ENCODE measurements at places on chromosomes 12 and 14. TPM values are rescaled to one million over a fixed set of nuclear protein-coding genes. Genes with fewer than 3 reads are reported as not detected.
A peak's percentile ranks its signal among the peaks of the same experiment; 100 is the strongest.

- DNase-seq = no peak
These were observed 157.6 kb downstream of the SUDS3 start for GRCh38 chr12:118534003-118534402.

DNA sequence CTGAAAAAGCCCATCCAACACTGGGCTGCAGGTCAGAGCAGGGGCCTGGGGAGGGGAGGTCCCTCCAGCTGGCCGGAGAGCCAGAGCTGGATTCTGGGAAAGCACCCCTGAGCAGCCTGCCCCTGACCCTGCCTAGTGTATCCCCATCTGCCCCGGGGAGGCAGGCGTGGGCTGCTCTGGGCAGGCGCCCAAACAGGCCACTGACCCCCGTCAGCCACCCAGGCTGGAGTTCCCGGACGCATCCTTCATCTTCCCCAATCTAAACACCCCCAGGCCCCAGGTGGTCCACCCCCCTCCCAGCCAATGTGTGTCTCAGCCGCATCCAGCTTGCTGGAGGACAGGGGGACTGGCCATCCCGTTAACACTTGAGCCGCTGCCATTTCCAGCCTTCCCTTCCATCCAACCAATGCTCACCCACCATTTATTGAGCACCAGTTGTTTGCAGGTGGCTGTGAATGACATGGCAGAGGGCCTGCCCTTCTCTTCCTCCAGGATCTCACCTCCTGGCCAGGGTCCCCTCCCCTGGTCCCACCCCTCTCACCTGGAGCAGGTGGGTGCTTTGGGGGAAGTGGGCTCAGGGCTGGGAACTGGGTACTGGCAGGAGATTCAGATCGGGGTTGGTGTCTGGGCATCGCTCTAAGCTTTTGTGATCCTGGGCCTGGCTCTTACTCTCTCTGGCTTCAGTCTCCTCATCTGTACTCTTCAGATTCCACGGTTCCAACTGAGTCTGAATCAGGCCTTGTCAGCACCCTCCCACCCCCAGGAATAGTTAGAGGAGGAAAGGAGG, 743 bp upstream of the DTX1 start:
- no peak for DNase-seq

- no peak for DNase-seq
These were observed 1373.7 kb downstream of the LRFN5 start for GRCh38 chr14:42980419-42980818.

DNA sequence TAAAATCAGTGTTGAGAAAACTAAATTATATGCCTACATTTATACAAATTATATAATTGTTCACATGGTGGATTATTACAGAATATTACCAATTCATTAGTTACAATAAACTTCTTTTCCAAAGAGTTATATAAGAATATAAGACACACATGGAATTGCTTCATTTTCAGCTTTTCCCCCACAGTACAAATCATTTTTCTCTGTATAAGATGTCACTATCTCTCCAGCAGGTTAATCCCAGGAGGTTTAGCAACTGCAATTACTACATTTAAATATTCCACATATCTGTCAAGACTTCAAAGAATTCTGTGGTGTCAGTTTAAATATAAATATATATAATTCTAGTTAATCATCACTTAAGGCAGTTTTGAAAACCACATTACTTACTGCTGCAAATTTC, 59.6 kb upstream of the G2E3 start:
- no peak for DNase-seq

DNA sequence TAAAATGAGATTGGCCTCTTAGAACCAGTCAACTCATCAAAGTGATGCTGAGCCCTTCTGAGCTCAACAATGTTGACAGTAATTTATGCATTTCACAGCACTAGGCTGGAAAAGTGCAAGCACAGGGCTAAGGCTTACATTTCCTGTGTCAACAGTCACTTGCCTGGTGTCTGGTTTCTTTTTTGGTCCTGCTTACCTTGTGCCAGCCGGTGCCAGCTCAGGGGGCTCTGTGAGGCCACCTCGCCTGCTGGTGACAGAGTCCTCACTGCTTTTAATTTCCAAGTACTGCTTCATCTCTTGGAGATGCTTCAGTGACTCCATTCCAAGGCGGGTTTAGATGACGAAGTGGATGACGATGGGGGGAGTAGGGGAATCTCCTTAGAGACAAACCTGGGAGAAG, 53.1 kb upstream of the KCNA1 start:
- no peak for DNase-seq

DNA sequence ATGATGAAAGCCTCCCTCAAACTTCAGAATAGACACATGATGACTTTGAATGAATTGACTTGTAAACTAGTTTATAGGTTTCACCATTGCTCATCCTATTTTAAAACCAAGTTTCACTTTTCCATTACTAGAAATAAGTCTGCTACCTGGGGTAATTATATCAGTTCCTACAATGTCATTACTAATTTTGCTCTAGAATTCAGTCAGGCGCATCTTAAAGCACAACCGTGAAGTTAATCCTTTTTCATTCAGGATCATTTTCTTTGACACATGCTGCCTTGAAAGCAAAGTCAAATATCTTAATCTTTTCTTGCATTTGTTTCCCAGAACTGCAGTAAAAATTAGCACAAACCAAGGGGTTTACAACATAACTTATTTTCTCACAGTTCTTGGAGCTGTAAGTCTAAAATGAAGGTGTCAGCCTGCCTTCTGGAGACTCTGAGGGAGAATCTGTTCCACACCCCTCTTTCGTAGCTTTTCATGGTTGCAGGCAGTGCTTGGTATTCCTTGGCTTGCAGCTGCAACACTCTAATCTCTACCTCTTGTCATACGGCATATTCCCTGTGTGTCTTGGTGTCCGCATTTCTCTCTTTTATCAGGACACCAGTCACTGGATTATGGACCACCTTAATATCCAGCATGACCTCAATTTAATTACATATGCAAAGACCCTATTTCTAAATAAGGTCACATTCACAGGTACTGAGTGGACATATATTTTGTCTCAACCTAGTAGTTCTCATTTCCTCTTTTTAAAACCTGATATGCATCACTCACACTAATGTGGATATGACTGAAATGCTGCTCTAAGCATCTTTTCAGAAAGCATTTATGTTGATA, 114.3 kb upstream of the PDZRN4 start:
- no peak for DNase-seq

DNA sequence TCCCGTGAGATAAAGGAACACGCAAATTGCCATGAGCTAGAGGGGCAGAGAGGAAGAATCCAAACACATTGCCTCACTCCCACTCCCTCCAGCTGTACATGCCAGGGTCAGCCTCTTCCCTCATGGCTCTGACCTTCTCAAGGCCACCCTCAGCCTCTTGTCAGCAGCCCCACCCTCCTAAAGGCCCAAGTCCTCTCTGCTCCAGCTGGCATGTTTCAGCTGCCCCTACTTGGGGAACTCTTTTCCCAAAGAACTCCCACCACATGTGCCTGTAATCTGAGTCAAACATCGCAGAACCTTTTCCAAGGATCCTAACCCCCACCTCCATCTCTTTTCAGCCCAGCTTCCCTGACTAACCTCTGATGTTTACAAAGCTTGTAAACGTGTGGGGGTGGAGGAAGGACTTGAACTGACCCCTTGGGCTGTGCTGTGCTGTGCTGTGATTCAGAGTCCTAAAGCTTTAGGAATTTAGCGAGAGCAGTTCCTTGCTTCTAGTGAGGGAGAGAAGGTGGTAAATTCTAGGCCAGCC, 7.3 kb upstream of the CACNB3 start:
- no peak for DNase-seq

DNA sequence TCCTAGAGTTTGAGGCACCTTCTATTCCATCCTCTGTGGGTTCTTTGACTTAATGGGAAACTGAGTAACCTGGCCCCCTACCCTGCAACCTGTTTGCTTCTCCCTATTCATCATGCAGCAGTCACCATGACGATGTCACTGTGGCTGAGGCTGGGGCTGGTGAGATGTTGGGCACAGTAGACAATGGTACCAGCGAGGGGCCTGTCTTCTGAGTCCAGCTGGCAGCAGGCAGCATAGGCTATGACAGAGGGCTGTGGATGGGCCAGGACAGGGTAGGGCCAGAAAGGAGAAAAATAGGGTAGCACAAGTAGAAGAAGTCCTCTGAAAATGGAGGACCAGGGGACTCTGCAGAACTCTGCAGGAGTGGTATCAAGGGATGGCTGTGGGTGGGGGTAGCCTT, 2.0 kb downstream of the CIROP start:
- DNase-seq = no peak

- DNase-seq = peak; percentile 29
These were observed 62.0 kb downstream of the PLEKHG7 start for GRCh38 chr12:92764831-92765230.

C1RL gene
- total RNA-seq = 13.7 TPM

GNB3 gene
- 0.40 TPM for total RNA-seq

EXOC3L4 gene
- total RNA-seq = not detected

PIWIL1 gene
- total RNA-seq = not detected

SMOC1 gene
- 5.2 TPM for total RNA-seq

OR4E2 gene
- total RNA-seq = not detected

GPD1 gene
- not detected for total RNA-seq

All from lung microvascular endothelial cell (primary cell).